ENCODE measurements at places on chromosomes 3 and 15.

DNA sequence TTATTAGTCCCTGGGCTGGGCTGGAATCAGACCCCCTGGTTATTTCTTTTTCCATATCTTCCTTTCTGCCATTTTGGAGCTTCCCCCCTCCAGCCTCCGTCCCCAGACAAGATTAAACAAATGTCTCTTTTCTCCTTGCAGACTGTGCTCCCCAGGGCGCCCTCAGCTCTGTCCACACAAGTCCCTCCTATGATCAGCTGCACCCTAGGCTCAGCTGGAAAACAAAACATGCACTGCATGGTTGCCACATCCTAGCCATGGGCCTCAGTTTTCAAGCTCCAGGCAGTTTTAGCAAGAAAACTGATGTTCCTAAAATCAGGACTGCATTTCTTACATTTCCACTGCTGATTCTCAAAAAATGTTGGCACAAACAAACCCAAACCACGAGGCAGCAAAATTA is 23.5 kb upstream of the RFTN1 start:
- no peak for DNase-seq

- DNase-seq, result no peak
These were observed 375.5 kb upstream of the CFAP20DC start for GRCh38 chr3:59425371-59425770.

- DNase-seq, result no peak
These were observed 386.3 kb downstream of the EPHB1 start for GRCh38 chr3:135181408-135181807.

- DNase-seq, result no peak
These were observed 75.6 kb upstream of the SLC2A2 start for GRCh38 chr3:171101982-171102641.

DNA sequence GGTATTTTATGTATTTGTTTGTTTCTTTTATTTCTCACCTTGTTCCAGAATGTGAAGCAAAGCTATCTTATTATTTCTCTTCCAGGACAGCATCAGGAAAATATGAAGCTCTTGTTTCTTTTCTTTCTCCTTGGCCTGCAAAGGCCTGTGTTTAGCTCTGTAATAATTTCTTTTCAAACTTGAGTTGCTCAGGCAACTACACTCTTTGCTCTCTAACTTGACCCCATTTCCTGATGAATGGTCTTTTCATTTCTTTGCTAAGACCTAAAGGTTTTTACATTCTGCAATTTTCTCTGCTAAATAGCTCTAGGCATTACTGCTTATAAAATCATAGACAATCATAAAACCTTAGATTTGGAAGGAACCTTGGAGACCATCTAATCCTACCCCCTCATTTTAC is 26.2 kb upstream of the ZNF770 start:
- no peak for DNase-seq

DNA sequence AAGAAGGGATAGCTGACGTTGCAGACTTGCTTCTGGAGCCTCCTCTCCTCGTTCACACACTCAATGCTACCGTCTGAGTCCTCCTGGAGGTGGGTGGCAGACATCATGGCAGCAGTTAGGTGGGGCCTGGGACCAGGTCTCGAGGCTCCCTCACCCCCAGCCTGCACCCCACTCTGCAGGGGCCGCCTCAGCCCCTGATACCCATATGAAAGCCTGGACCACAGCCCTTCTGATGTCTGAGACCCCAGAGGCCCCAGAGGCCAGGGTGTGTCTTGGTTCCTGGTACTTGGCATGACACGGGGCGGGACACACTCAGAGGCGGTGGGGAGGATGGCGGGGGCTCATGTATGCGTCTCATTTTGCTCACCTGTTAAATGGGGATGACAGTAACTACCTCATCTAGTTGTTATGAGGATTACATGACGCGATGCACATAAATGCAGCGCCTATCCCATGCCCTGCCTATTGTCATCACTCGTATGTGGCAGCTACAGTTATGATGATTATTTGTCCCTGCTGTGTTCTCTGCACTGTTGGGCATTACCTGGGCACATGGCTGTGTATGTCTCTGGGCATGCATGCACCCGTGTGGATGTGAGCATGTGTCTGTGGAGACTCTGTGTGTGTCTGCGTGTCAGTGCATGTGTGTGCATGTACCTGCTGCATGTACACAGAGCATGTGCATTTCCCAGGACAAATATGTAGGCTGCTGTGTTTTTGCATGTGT is 39.9 kb downstream of the FEM1B start:
- DNase-seq, result no peak

GRCh38 chr3:56677286-56677685 is 5.8 kb downstream of the TASOR start:
- no peak for DNase-seq

- DNase-seq, result no peak
These were observed 80.7 kb downstream of the SATB1 start for GRCh38 chr3:18344306-18345014.

GRCh38 chr3:193879099-193879863 is 256.7 kb upstream of the HES1 start:
- DNase-seq, result no peak

GRCh38 chr3:113293348-113293747 is 82.0 kb downstream of the BOC start:
- no peak for DNase-seq

DNA sequence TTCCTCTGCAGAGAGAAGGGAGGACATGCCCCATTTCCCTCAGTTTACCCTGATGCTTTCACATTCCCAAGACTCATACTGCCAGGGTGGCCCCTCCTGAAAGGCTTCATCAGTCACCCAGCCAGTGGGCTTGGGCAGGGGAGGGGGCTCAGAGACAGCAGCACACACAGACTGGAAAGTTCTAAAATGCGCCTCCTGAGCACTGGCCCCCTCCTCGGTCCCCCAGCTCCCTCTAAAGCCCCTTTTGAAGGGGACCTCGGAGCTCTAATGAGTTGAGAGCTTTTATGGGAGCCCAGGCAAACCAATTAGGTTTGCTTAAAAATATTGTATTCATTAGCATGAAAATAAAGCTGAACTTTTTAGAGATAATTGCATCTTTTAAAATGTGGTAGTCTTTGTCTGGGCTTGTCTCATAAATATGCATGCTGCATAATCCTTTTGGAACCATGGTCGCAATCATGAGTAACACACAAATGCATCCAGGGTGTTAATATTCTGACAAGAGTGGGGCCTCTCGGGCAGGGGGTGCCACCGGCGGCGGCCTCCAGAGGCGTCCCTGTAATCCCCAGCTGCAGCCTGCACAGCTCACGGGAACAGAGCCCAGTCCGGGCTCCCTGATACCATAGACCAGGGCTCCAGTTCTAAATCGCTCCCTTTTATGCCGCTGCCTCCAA is 78.5 kb downstream of the RPLP1 start:
- no peak for DNase-seq

- no peak for DNase-seq
These were observed 1.7 kb downstream of the TM4SF4 start for GRCh38 chr3:149476225-149476624.

- no peak for DNase-seq
These were observed 154.5 kb upstream of the TSC22D2 start for GRCh38 chr3:150253622-150254021.

DNA sequence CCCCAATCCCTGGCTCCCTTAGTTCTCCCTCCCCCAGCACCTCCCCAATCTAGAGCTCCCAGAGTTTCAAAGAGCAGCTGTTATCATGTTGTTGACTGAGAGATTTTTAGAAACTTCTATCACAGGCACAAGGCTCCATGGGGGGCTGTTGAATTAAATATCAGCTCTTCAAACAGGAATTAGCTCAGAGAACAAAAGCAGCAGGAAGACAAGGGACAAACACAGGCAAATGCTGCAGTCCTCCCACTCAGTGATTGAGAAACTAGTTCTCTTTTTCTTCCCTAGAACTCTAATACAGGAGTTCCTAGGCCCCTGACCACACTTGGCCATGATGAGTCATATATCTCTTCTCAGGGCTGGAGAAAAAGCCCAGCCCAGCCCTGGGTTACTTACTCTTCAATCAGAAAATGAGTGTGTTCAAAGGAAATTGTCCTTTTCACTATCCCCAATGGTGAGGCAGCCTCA is 262.1 kb downstream of the IGSF11 start:
- DNase-seq, result no peak

DNA sequence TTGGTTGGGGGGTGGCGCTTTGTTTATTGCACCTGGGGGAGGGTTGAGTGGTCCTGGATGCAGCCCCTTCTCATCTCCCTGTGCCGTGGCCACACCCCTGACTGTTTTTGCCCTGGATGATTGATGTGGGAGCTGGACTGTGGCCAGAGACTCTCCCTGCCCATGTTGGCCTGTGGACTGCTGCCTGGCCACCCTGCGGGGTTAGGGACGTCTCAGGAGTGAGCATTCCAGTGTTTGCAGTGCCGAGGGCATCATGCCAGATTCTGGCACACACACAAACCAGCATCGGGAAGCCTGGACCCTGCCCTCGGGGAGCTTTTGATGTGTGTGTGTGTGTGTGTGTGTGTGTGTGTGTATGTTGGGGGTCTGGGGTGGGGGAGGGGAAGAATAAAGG is 15.8 kb downstream of the APBA2 start:
- no peak for DNase-seq

- no peak for DNase-seq
These were observed 50.6 kb downstream of the SLC6A6 start for GRCh38 chr3:14452740-14453710.

DNA sequence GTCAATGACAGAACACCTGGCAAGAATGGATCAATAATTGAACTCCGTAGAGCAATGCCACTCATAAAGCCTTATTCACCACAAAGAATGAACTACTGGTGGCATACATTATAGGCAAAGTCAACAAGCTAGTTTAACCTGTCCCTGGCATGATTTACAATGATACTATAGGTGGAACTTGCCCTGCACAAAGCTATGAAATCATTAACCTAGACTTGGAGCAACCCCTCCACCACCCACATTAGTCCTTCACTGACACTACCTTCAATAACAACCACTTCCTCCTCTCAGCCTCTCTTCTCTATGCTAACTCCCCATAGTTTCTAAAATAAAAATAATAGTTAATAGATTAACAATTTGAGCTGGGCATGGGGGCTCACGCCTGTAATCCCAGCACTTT is 54.4 kb downstream of the ACAP2 start:
- no peak for DNase-seq

DNA sequence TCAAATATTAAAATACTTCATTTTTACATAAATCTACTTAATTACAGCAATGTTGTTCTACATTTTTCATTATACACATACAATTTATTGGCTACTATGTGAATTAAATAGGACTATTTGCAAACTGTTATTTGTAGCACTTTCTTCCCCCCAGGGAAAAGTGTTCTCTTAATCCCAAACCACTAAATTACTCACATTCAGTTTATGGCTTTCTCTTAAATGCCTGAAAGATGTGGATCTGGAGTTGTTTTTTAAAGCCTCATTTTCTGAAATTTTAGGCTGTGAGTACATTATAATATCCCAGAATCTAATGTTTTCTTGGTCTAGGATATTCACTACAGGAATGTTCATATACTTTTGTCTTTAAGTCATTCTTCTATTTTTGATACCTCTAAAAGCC is 32.7 kb downstream of the PRTG start:
- no peak for DNase-seq

DNA sequence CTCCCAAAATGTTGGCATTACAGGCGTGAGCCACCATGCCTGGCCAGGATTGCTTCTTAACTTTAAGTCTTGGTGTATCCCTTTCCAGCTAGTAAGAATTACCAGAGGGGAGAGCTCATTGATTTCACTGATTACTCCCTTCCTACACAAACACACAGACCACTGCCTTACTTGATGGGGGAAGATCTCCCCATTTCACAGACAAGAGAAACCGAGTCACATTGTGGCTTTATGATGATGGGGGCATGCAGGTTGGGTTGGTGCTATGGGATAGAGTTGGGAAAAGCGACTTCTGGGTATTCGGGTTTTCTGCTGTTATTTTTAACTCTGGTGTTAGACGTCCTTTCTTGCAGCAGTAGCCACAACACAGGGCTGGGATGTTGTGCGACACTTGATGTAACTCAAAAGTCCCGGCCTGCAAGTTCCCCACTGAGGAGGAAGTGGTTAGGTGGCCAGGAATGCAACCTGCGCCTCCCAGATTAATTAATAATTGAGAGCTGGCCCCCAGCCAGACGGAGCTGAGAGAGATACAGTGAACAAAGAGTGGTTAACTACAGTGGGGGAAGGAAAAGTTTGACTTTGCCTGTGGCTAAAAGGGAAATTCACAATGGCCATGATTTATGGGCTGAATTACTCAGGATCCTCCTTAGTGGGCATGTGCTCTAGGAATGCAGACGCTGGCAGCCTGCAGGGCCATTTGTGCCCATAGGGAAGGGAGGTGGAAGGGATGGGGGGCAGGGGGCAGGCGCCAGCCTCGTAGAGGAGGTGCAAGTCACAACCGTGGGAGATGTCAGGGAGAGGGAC is 63.6 kb downstream of the SMAD6 start:
- no peak for DNase-seq

DNA sequence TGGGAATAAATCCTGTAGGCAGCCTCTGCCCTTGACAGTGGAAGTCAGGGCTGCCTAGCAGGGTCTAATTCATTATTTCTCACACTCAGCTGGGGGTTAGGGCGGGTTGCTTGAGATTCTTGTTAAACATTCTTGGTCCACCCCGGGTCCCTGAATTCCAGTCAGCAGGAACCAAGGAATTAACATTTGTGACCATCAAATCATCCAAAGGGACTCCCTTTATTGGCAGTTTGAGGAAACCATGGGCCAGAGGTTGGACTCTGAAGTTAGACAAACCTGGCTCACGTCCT is 122.8 kb downstream of the EEFSEC start:
- DNase-seq, result no peak

GRCh38 chr3:141292356-141293058 is 60.9 kb downstream of the PXYLP1 start:
- DNase-seq, result no peak

DNA sequence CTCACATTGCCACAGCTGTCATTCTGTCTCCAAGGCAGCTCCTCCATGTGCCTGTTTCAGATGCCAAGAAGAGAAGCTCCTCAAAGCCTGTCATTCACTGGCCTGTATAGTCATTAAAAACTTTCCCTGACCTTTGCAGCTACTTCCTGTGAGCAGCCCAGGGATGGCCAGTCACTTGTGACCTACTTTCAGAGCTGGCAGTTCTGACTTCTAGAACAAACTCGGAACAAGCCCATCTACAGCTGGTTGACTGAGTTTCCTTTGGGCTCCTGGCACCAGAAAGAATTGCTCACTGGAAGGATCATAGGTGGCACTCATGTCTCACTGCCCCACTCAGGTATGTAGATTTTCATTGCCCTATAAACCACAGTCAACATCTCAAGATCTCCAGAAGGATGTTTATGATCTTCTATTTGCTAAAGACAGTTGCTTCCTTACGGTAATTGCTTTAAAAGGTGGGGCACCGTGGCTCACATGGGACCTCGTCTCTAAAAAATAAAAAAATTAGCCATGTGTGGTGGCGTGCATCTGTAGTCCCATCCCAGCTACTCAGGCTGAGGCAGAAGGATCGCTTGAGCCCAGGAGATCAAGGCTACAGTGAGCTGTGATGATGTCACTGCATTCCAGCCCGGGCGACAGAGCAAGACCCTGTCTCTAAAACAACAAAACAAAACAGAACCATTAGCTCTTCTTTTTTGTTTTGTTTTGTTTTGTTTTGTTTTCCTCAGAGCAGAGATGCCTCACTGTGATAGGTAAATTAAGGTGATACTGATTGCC is 11.2 kb upstream of the ATP13A3 start:
- no peak for DNase-seq
